ENCODE measurements at places on chromosomes 2 and 18. TPM values are rescaled to one million over a fixed set of nuclear protein-coding genes. Genes with fewer than 3 reads are reported as not detected.

DNA sequence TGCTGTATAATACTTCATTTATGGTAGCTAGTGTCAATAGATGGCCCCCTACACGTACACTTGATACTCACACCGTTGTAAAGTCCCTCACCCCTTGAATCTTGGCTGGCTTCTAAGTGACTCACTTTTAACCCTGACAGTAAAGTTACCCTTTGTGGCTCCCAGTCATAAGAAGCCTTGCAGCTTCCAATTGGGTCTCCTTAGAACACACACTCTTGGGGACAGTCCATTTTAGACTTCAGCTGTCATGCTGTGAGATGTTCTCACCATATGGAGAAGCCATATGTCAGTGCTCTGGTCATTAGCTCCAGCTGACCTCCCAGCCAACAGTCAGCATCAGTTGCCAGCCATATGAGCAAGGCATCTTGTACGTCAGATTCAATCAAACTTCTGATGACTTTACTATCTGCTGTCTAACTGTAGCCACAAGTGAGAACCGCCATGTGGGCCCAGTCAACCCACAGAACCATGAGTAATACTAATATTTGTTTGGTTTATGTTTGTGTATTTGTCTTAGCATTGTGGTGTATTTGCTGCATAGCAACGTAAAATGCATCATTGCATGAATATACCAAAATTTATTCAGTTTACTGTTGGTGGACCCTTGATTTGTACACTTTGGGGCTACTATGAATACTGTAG, 68.3 kb downstream of the PTPN4 start:
- H3K36me3 ChIP-seq = peaks cover 6% of the 10 kb centered on the region
- no peaks in the 10 kb centered on the region for H3K27me3 ChIP-seq
- peak overlapping the region; percentile 20 for H3K27ac ChIP-seq
- H3K4me3 ChIP-seq = no peak overlapping the region
- DNase-seq = no peak

DNA sequence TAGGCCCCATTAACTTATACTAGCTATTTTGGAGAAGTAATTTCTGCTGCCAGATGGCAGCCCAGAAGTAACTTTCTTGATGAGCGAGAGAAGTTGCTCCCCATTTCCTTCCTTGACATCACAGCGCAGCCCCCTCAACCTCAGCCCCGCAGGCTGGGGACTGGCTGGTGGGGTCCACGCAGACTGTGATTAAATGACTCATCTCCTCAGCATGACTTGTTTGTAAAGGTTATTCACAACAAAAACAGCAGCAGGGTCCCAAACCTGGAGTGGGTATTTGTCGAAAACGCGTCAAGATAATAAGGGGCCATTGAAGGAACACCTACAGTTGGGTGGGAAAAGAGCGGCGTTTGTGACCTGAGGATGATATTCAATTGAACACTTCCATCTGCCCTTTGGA, 120.6 kb downstream of the TXNL1 start:
- peaks cover 15% of the 10 kb centered on the region for H3K27me3 ChIP-seq
- DNase-seq = no peak
- H3K36me3 ChIP-seq = no peaks in the 10 kb centered on the region
- no peaks in the 10 kb centered on the region for H3K4me1 ChIP-seq

DNA sequence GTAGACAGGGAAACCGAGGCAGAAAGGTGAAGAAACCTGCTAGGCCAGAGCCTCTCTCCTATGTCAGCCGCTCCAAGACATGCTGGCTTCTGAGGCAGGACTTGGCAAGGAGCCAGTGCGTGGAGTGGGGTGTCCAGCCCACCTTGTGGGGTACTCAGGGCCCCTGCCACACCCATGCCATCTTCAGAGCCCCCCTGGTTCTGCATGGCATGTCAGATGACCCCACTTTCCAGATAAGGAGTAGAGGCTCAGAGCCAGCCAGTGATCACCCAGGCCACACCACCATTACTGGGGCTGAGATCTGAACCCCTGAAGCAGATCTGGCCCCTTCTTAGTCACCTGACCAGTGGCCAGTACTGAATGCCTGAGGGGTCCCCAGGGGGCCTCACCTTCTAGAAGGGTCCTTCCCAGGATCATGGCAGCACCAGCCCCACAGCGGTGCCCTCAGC, 14.7 kb downstream of the CROCC2 start:
- no peaks in the 10 kb centered on the region for H3K36me3 ChIP-seq
- no peaks in the 10 kb centered on the region for H3K4me1 ChIP-seq
- no peaks in the 10 kb centered on the region for H3K27me3 ChIP-seq
- no peak overlapping the region for H3K4me3 ChIP-seq

GRCh38 chr2:46275995-46276394, 21.2 kb upstream of the EPAS1 start:
- no peak overlapping the region for H3K27ac ChIP-seq
- no peaks in the 10 kb centered on the region for H3K36me3 ChIP-seq
- no peak for DNase-seq
- H3K4me3 ChIP-seq = no peak overlapping the region

The ZEB2 gene
- total RNA-seq = 181 TPM

DNA sequence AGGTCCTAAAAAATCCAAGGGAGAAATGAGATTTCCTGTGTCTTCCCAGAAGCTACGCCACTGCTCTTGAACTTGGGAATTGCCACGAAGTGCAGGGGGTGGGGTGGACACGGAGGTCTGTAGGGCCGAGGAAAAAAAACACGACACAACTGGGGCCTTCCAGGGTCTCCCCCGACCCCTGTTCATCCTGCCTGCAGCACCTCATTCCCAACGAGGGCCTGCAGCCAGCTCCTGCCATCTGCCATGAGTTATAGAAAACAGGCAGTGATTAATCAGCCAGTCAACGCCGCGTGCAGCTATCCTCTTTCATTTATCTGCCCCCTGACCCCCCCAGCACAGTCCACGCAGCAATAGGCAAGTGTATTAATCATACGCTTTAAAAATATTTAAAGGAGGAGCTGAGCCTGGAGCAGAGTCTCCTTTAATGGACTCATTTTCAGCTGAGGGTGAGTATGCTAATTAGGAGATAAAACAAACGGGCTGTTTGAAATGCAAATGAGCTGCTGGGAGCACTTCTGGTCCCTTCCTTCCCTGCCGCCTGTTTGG, 209.9 kb downstream of the TFCP2L1 start:
- H3K36me3 ChIP-seq = no peaks in the 10 kb centered on the region
- no peak overlapping the region for H3K4me3 ChIP-seq
- peaks cover 2% of the 10 kb centered on the region for H3K4me1 ChIP-seq

DNA sequence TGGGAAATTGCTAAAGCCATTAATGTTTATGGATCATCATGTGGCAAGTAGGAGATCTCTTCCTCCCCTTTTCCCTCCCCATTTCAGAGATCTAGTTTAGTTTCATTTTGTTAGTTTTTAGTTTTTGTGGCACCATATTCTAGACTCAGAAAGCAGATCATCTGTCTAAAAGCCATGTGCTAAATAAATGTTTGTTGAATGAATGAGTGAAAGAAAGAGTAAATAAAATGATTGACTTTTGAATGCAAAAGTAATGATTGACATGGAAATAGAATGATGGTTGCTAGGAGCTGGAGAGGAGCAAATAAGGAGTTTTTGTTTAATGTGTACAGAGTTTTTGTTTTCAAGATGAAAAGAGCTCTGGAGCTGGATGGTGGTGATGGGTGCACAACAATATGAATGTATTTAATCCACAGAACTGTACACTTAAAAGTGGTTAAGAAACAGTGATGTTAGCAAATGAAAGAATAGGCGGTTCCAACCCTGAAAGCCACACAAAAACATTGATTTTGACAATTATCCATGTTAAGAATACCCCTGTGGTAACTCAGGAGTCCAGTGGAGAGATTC, 23.6 kb downstream of the TMEM178A start:
- H3K4me1 ChIP-seq = no peaks in the 10 kb centered on the region
- no peak overlapping the region for H3K27ac ChIP-seq
- peaks cover 42% of the 10 kb centered on the region for H3K27me3 ChIP-seq
- no peaks in the 10 kb centered on the region for H3K36me3 ChIP-seq
- no peak for DNase-seq

DNA sequence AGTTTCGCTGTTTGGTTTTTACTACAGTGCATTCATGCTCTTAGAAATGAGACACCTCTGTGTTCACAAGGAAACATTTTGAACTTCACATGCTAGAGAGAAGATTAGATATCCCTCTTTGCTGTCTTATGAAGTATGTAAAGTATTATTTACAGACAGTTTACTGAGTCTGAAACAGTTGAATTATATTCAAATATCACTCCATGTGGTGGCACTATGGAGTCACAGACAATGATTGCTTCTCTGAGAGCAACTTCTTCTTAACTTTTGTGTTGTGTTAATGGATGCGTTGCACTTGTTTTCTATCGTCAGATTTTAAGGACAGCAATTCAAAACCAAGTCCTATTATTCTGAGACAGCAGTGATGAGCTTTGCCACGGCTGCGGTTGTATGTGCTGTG, 823.6 kb downstream of the GALR1 start:
- DNase-seq = no peak
- H3K4me3 ChIP-seq = no peak overlapping the region

The WDR54 gene
- total RNA-seq = 44.9 TPM

The ANKAR gene
- 7.7 TPM for total RNA-seq

DNA sequence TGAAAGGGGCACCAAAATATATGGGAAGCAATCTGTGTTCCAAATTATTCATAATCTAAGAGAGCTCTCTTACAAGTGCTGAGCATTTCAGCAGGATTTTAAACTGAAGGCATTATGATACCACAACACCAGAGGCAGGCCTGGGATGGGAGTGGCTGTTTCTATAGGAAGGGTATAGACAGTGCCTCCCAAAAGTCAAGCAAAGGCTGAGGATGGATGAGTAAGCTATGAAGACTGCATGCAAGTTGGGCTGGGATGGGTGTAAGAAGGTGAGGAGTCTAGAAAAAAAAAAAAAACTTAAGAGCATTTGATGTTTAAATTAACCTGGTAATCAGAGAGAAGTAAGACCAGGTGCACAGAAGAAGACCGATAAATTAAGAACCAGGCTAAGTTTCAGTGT, 132.5 kb downstream of the OSR1 start:
- no peaks in the 10 kb centered on the region for H3K36me3 ChIP-seq
- H3K27ac ChIP-seq = no peak overlapping the region
- DNase-seq = no peak
- H3K4me3 ChIP-seq = no peak overlapping the region

GRCh38 chr18:21051620-21052019, 60.0 kb downstream of the ROCK1 start:
- no peaks in the 10 kb centered on the region for H3K27me3 ChIP-seq
- peaks cover 27% of the 10 kb centered on the region for H3K4me1 ChIP-seq
- DNase-seq = no peak
- H3K27ac ChIP-seq = no peak overlapping the region

The SLC19A3 gene
- total RNA-seq = not detected

DNA sequence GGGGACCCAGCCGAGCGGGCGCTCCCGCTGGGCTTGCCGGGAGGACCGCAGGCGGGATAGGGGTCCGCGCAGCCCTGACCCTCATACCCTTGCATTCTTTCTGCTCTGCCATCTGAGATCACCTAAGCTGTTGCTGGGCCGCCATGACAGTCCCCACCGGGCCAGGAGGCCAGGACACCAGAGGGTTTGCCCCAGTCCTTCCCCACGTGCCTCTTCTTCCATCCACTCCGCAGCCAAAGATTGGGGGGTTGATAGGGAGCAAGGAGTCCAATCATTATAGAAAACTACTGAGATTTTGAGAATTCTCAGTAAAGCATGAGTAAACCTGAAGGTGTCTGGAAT, 453 bp upstream of the GRB14 start:
- H3K27ac ChIP-seq = no peak overlapping the region
- no peaks in the 10 kb centered on the region for H3K36me3 ChIP-seq
- H3K4me3 ChIP-seq = no peak overlapping the region
- DNase-seq = no peak
- H3K4me1 ChIP-seq = no peaks in the 10 kb centered on the region

The RAMP1 gene
- 1.5 TPM for total RNA-seq

DNA sequence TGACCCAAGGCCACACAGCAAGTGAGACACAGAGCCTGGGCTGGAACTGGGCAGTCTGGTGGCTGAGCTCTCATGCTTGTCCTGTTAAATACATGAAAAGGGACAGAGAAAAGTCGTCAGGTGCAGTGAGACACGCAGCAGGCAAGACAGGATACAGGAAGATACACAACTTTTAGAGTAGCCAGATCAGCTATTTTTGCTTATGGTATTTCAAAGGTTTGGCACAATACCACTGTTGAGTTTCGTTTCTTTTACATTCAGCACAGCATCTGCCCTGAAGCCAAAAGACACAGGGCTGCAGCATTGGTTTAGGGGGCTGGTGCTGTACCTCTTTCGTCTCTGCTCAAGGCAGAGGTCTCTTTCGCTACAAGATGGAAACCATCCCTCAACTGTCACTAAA, 14.0 kb downstream of the FHL2 start:
- H3K27me3 ChIP-seq = no peaks in the 10 kb centered on the region
- H3K36me3 ChIP-seq = no peaks in the 10 kb centered on the region
- no peak for DNase-seq
- H3K27ac ChIP-seq = no peak overlapping the region
- H3K4me1 ChIP-seq = no peaks in the 10 kb centered on the region
- H3K4me3 ChIP-seq = no peak overlapping the region

- peaks cover 20% of the 10 kb centered on the region for H3K36me3 ChIP-seq
- no peak overlapping the region for H3K4me3 ChIP-seq
- H3K27ac ChIP-seq = no peak overlapping the region
- no peak for DNase-seq
- H3K4me1 ChIP-seq = peaks cover 2% of the 10 kb centered on the region
Observed at GRCh38 chr2:207385903-207386302, 143.9 kb upstream of the CREB1 start.

DNA sequence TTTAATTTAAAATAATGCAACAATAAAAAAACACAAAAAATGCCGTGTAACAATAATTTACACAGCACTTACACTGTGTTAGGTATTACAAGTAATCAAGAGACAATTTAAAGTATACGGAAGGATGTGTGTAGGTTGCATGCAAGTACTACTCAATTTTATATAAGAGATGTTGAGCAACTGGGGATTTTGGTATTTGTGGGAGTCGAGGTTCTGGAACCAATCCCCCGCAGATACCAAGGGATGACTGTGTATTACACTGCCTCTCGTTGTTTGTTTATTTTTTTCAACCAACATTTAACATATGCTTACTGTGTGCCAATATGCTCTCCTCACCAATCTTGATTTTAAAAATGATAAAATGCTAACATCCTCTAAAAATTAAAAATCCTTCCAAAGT, 24.8 kb downstream of the MAP3K2 start:
- no peaks in the 10 kb centered on the region for H3K27me3 ChIP-seq
- H3K36me3 ChIP-seq = no peaks in the 10 kb centered on the region
- no peak overlapping the region for H3K27ac ChIP-seq
- no peak for DNase-seq

All from natural killer cell treated with Interleukin-12 subunit alpha and Interleukin-12 subunit beta and Interleukin-15 and Interleukin-18, amount 100 ng/mL, for 72 hours (primary cell).